ENCODE measurements at places on chromosomes 13 and 19. TPM values are rescaled to one million over a fixed set of nuclear protein-coding genes. Genes with fewer than 3 reads are reported as not detected.

The PMIS2 gene
- total RNA-seq, result not detected

The SIGLEC7 gene
- 0.60 TPM for total RNA-seq

The C19orf67 gene
- not detected for total RNA-seq

The ACOD1 gene
- not detected for total RNA-seq

GRCh38 chr19:39596911-39597310, 5.4 kb upstream of the LGALS13 start:
- no peaks in the 10 kb centered on the region for H3K4me1 ChIP-seq
- H3K36me3 ChIP-seq, result no peaks in the 10 kb centered on the region
- H3K4me3 ChIP-seq, result no peak overlapping the region

The KRTDAP gene
- not detected for total RNA-seq

The LAIR1 gene
- total RNA-seq, result 3.1 TPM

Data from heart right ventricle (tissue), 16 donors.